Amniotic stem cell (primary cell): ENCODE measurements at places on chromosomes 5 and 9.

- no peak for DNase-seq
Observed at GRCh38 chr9:87665505-87665904, 60.4 kb upstream of the CTSL start.

DNA sequence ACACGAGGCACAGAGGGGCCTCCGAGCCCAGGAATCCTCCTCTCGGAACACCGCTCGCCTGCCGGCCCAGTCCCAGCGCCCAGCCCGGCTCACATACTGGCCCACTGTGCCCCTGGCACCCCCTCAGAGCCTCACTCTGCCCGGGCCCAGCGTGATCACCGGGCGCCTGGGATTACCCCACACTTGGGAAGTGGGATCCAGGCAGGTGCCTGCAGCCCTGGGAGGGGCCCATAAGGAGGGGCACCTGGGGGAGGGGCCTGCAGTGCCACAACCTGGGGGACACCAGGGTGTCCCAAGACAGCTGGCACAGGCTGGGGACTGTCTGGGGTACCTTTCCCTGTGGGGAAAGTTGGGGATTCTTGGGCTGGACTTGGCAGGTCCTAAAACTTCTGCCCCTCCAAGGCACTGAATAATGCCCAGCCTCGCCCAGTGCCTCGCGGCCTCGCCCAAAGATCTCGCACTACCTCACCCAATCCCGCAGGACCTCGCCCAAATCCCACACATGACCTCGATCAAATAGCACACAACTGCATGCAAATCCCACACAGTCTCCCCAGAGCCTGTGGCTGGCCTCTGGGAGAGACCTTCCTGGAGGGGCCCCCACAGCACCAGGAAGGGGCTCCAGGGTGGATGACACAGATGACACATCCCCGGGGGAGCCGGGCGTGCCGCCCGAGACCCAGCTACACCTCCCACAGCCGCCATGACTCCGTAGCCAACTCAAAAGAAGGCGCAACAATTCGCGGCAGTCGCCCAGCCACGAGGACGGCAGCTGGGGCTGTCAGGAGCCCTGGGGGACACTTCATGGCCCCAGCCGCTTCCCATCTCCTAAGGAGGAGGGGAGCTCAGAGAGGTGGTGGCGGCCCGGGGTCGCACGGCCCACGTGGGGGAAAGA, 13.7 kb downstream of the NOTCH1 start:
- DNase-seq: no peak

- no peak for DNase-seq
Observed at GRCh38 chr5:147831465-147831864, at the start of gene SPINK1. TSS of gene SPINK1 (minus strand) at chr5:147831671. CDS start at chr5:147831577, 94 bp downstream.

DNA sequence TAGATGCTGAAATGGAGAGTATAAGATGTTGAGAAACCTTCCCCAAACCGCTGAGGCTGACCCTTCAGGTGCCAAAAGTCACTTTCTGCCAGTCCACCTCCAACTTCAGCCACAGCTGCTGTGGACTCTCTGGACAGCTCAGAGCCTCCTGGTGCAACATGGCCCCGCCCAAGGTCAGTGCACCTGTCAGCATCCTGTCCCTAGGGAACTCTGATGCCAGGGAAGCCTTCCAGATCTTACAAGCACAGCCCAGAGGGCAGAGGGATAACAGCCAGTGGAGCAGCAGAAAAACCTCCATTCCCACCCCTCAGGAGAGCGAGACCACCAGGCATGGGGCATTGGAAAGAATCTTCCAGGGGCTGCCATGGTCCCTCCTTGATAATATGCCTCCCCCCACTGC, 10.5 kb upstream of the PTGES2 start:
- no peak for DNase-seq

- no peak for DNase-seq
Observed at GRCh38 chr5:108562205-108562454, 180.2 kb upstream of the FBXL17 start.

GRCh38 chr5:93893075-93893474, 151.7 kb upstream of the POU5F2 start:
- DNase-seq: no peak

- no peak for DNase-seq
Observed at GRCh38 chr9:114500697-114501292, 4.5 kb downstream of the WHRN start.

DNA sequence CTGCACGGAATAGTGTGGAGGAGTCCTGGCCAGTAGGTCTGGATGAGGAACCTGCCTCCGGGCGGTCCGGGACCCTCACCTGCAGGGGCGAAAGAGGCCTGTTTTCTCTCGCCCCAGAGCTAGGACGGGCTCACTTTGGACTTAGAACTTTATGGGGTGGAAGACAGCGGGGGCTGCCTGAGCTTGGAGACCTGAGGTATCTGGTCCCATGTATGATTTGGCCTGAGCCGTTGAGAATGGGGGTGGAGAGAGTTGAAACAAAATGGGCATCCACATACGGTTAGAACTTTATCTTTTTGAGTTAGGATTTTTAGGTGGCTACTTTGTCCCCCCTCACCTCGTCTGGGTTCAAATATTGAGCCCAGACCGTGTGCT, 681 bp upstream of the ETF1 start:
- DNase-seq: no peak

- DNase-seq: no peak
Observed at GRCh38 chr9:70097187-70097586, 53.5 kb downstream of the MAMDC2 start.

DNA sequence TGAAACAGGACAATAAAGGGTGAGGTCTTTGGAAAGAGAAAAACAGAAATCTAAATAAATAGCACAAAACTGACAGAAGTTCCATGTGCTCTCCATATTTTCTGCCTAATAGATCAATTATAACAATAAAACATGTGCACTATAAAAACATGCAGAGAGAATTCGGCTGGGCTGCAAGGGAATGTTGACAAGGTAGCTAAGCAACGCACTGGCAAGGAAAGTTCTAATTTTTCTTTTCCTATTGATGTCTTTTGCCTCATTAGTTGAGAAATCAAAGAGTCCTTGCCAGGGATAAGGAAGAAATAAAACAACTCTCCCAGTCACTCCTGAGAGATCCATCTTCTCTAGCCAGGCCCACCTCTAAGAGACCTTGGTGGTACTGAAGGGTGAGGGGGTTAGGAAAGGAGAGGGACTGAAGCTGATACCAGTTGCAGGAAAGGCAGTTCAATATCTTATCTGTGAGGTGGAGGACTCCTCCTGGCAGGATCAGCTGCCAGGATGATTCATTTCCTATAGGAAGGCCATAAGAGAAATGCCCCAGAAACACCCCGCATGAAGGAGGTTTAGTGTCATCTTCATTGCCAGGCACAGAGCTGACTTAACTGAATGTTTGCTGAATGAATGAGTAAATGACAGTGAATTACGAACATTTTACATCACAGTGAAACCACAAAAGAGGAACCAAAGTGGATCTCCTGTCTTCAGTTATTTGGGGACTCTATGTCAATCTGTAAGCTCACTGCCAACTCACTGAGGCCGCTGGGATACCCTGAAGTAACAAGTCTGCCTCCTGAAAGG, 63.7 kb upstream of the IFNK start:
- no peak for DNase-seq

DNA sequence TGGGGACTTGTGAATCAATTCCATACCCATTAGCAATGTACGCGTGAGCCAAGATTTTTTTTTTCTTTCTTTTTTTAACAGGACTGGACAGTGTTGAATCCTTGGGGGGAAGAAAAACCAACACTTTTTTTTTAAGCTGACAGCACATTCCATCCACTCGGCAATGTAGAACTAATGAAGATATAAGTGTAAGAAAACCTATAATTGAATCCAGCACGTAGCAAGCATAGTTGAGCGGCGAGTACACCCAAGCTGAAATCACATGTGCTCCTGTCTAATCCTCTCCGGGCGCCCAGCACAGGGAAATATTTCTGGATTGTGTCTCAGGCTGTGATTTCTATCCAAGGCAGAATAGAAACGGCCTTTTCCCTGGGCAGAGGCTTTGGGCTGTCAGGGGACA, 118.2 kb downstream of the BOD1 start:
- no peak for DNase-seq

GRCh38 chr5:139457241-139457640, 5.3 kb downstream of the ECSCR start:
- no peak for DNase-seq

DNA sequence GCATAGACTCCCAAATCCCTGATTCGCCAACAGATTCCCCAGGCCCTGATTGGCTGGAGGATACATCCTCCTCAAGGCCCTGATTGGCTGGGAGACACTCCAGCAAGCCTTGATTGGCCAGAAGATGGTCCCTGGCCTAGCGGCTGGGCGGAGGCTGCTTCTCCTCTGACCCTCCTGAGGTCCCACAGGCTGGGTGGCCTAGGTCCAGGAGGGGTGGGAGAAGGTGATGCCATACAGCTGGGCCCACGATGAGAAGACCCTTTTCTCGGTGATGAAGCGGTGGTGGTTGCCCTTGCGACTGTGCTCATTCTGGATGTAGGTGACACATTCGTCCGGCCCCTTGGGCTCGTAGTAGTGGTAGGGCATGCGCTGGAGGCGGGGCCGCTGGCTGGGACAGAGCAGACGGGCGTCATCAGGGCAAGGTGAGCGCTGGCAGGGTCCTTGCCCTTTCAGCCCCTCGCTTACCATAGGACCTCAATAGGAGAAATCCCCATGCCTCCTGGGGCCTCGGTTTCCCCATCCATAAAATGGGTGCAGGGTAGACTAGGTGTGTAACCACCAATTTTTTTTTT, 9.0 kb upstream of the AK1 start:
- DNase-seq: no peak

GRCh38 chr5:149217803-149218155, 53.9 kb upstream of the AFAP1L1 start:
- no peak for DNase-seq

GRCh38 chr9:38387751-38388150, 4.8 kb upstream of the ALDH1B1 start:
- DNase-seq: no peak

- no peak for DNase-seq
Observed at GRCh38 chr9:70478963-70479641, 64.6 kb upstream of the KLF9 start.

- no peak for DNase-seq
Observed at GRCh38 chr5:127024821-127025220, 5.5 kb downstream of the MARCHF3 start.
